CD4-positive, alpha-beta T cell treated with Interleukin-10 for 1 hour (primary cell): ENCODE measurements at places on chromosomes 2 and 18.
A peak's percentile ranks its signal among the peaks of the same experiment; 100 is the strongest.

DNA sequence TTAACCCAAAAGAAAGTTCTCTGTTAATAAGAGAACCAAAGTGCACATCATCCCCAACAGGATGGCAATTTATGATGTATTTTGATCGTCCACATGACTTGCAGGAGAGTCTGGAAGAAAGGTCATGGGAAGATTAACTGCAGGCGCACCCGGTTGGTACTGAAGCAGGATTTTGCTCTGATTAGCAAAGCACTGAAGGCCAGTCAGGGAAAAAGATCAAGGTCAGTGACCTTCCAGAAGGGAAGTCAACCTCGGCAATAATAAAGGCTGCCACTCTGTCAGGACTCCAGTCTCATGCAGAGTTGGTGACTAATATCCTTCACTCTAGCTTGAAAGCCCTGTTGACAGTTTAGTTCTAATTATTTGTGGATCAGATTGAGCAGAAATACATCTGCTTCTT is 432.7 kb upstream of the RAB12 start:
- no peak for DNase-seq

- DNase-seq = no peak
Observed at GRCh38 chr2:224682134-224682533, 34.0 kb downstream of the CCDC195 start.

- DNase-seq = no peak
Observed at GRCh38 chr2:67982956-67983355, 79.8 kb downstream of the C1D start.

DNA sequence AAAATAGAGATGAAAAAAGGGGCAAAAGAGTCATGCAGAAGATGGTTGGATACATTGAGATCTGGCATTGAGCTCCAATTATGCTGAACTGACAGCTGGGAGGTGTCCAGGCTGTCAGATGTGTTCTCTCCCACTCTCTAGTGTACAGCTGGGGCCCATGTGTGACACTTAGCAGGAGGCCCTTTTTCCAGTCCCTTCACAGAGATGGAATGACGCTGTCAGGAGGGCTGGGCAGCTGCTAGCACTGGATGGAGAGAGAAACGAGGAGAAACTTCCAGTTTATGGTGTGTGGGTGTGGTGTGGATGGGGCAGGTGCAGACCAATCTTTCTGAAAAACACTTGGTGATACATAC is 437.7 kb upstream of the HS6ST1 start:
- no peak for DNase-seq

GRCh38 chr2:236941551-236941950 is 144.1 kb upstream of the COPS8 start:
- no peak for DNase-seq

DNA sequence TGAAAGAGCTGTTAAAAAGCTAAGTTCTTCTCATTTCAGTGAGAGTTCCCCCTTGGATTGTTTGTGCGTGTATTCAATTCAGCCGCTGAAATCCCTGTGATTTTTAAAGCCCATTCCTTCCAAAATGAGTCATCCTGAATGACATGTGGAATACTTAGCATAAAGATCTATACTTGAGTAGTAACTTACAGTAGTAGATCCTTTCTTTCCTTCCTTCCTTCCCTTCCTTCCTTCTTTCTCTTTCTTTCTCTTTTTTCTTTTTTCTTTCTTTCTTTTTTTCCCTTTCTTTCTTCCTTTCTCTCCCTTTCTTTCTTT is 18.2 kb upstream of the SOX11 start:
- DNase-seq = no peak

DNA sequence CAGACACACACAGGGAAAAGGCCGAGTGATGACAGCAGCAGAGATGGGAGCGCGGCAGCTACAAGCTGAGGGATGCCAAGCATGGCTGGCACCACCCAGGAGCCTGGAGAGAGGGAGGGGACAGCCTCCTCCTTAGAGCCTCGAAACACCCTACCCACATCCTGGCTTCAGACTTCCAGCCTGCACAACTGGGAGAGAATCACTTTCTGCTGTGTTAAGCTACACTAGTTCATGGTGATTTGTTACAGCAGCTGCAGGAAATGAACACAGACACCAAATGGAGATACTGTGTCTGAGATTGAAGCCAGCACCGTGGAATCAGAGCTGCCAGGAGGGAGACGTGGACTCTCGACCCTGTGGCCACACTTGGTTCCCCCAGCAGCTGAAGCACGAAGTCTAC is 27.5 kb upstream of the FOSL2 start:
- DNase-seq = no peak

DNA sequence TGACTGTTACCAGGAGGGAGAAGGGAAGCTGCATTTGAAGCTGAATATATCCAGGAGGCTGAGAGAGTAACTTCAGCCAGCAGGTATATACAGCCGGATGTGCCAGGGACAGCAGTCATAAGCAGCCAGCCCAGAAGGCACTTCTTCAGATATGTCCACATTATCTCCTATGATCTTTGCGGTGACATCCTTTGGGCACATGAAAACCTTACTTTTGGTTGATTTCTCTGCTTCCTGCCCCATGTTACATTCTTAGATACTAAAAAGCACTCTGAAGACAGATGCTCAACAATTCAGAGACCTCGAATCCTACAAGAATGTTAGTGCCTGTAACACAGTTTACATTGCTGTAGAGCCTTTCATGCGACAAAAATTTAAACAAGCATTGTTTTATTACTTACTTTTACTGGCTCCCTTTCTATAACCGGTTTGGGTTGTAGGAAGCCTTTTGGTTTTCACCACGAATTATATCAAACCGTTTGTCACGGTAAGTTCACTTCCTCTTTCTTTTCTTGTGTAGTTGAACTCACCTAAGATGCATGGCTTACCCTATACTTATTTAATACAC is 50.3 kb upstream of the TLK1 start:
- peak; percentile 51 for DNase-seq

DNA sequence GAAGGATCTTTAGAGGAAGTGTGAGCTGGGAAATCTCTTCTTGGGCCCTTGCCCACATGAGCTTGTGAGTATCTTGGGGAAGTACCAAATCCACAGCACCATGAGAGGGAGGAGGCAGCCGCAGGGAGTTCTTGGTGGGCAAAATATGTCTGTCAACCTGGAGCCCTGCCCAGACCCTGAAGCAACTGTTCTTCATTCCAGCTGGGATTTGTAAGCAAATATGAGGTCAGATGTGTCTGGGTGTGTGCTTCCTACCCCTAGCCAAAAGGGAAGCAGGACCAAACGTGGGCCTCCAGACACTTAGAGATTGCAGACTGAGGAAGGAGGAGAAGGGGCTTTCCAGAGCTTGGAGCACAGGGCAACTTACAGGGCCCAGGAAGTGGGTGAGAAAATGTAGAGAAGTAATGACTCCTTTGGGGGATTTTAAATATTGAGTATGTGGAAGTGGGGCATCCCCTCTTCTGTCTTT is 41.9 kb downstream of the TMEM247 start:
- DNase-seq = peak; percentile 4

DNA sequence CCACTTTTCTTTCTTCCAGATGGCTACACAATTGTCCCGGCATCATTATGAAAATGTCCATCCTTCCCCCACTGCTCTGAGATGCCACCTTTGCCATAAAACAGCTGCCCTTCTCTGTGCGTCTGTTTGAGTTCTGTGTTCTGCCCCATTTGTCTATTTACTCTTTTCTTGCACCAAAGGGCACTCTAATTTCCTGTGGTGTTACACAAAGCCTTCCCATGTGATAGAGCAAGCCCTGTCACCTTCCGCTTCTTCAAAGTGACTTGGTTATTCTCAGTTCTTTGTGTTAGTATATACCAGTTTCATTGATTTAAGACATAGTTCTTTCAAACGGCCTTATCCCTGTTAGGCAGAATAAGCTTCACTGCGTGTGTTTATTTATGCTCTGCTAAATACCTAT is 84.1 kb downstream of the FBXO15 start:
- no peak for DNase-seq

- DNase-seq = no peak
Observed at GRCh38 chr18:60047556-60047955, 147.8 kb downstream of the PMAIP1 start.

DNA sequence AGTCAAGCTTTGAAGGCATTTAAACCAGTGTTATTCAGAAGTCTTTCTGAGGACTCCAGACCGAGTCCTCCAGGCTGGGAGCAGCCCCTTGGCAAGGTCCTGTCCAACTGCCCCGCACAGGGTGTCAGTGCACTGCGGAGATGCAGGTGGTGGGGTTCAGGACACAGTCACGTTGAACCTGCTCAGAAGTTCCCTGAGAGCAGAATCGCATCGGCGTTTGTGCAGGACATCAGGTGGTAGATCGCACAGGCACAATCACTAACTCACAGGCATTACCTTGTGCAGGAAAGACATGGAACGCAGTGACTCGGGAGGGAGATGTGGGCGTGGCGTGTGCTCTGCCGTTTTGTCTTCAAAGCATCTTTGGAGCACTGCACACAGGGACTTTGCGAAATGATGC is 10.4 kb downstream of the COPS9 start:
- no peak for DNase-seq

- DNase-seq = no peak
Observed at GRCh38 chr18:36130883-36131653, 1.4 kb downstream of the ELP2 start.

DNA sequence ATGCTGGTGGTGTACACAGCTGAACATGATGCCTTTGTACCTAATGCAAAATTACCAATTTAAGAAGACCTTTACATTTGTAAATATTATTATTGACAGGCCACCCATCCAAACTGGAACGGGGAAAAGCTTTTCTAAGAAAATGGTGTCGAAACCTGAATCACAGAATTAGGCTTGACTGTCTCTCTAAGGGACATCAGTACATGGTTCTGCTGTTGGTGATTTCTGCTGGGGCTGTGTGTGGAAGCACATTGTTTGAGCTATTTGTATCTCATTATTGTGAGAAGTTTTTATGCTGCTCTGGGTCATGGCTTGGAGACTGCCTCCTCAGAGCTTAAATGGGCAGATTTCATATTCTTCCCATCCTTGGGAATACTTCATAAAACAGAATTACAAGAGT is 420.9 kb upstream of the POU3F3 start:
- no peak for DNase-seq

- no peak for DNase-seq
Observed at GRCh38 chr2:88754585-88755320, 63.3 kb downstream of the RPIA start.

DNA sequence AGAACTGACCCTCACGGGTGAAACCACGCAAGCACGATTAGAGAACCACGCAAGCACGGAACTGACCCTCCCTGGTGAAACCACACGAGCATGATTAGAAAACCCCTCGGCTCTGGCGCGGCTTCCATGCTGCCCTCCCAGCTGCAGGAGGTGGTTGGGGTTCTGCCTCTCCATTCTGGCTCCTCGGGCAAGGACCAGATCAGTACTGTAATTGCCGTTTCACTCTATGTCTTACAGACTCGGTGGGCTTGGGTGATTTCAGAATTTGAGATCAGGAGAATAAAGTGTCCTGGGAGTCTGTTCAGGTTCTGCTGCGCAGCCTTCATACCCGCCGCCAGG is 58.3 kb upstream of the KCNG2 start:
- DNase-seq = no peak

DNA sequence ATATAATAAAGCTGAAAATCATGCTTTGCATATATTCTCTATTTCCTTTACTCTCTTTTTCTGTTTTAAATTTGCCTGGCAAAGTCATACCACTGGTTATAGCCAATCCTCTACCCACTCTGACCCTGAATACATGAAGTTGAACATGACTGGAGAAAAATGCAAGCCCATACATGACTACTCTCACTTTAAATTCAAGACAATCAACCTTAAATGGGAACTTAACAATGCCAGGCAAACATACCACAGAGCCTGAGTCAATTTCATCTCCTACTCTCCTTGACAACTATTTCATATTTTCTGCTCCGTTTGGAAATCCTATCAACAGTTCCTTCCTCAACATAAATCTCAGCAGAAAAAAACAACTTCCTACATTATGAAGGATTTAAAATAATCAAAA is 22.6 kb downstream of the RAD51AP2 start:
- DNase-seq = no peak

GRCh38 chr2:187702157-187702556 is 147.9 kb upstream of the TFPI start:
- DNase-seq = no peak

- no peak for DNase-seq
Observed at GRCh38 chr2:215901796-215902195, 111.6 kb downstream of the MREG start.

DNA sequence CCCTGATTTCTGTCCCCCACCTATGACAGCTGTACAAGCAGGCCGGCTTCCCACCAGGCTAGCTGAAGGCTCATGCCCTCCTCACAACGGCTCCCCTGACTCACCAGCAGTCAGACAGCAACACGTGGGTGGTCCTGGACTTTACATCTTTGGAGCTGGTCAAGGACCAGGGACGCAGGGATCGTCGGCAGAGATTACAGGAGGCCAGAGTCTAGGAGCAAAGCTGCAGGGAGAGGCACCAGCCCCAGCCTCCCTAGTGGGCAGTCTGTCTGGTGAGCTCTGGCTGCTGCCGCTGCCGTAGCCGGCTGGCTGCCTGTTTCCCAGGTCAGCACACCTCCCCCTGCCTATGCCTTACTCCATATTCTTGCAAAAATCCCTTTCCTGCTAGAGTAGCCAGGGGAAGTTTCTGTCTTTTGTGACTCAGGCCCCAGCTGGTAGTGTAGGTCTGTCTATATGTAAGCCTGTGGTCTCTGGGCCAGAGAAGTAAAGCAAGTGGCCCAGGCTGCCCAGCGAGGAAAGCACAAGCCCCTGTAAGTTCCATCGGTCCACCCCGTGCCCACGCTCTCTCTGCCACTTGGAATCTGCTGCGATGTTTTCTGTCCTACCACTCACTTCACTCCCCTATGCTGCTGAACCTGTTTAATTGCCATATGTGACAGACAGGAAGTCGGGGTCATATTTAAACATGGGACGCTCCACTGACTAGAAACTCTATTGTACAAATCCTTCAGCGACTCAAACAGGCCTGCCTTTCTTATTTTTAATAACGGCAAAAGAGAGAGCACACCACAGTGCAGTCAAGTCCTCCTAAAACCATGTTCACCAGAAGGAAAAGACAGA is 2.4 kb upstream of the ARHGEF4 start:
- DNase-seq = no peak

DNA sequence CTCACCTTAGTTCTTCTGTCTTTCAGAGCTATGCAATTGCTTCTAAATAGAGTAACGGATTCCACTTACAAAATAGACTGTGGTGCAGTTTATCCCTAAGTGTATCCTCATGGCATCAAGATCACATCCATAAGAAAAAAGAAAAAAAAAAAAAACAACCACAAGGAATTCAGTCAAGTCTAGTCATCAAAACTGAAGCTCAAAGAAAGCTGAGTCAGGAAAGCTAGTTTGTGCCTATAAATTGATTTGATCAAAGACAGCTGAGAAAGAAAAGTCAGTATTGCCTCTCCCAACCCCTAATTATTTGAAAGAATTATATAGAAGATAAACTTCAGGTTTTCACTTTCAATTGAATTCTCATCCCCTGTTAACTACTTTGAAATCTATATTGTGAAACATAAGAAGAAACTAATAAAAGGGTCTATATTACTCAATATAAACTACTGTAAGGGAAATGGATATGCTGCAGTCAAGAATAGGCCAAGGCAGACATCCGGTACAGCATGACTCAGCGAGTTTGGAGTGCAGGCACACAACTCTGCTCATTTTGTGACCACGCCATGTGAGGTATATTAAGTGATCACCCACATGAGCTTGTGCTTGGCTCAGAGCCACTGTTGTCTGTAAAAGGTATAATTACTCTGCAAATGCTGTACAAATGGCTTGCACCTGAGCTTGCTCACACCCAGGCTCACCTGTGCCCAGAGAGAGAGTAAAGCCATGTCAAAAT is 568.1 kb upstream of the CRIM1 start:
- DNase-seq = no peak
